RWPE1 (cell line): ENCODE measurements at places on chromosomes 11 and 22.

- DNase-seq = no peak
Observed at GRCh38 chr22:47591016-47591415, 828.6 kb downstream of the TBC1D22A start.

DNA sequence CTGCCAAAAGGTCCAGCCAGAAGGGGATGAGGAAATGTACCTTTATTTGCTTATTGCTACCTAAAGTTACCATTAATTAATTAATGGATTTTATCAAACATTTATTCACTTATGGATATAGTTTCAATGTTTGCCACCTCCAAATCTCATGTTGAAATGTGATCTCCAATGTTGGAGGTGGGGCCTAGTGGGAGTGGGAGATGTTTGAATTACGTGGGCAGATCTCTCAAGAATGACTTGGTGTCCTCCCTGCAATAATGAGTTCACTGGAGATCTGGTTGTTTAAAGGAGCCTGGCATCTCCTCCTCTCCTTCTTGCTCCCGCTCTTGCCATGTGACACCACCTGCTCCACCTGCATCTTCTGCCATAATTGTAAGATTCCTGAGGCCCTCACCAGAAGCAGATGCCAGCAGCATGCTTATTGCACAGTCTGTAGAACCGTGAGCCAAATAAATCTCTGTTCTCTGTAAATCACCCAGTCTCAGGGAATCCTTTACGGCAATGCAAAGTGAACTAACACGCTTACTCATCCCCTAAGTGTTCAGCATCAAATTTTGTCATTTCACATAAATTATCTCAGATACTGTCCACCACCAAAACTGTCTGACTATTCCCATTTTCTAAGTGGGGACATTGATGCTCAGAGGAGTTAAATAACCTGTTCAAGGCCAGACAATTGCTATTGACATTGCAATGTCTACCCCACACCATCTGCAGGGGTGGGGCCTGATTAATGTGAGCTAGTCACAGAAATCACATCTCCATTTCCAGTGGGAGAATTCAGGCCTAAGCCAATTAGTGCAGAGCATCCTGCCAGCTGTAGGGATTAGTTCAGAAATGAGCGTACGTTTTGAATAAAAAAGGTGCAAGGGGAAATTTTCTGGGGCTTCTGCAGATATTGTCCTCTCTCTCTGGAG is 51.6 kb upstream of the SYN3 start:
- no peak for DNase-seq

- DNase-seq = no peak
Observed at GRCh38 chr22:40237241-40237640, 59.5 kb downstream of the TNRC6B start.

DNA sequence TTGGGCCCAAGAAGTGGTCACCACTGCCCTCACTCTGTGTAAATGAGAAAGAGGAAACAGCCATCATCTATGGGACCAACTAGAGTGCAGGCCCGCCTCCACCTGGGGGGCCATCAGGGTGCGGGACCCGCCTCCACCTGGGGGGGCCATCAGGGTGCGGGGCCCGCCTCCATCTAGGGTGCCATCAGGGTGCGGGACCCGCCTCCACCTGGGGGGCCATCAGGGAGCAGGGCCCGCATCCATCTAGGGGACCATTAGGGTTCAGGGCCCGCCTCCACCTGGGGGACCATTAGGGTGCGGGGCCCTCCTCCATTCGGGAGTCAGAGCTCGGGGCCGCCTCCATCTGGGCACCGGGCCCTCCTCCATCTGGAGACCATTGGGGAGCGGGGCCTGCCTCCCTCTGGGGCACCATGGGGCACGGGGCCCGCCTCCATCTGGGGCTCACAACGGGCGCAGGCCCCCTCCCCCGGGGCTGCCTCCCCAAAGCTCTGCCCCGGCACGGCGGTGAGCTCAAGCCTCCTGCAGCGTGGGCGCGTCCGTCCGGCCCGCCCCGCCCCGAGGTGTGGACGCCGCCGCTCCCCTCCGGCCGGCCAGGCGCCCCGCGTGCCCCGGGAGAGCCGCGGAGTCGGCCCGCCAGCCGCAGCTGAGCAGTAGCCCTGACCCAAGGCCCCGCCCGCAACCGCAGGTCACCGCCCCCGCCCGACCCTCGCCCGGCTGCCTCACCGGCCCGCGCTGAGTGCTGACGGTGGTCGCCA is 512 bp downstream of the TOLLIP start:
- DNase-seq = peak; percentile 57

DNA sequence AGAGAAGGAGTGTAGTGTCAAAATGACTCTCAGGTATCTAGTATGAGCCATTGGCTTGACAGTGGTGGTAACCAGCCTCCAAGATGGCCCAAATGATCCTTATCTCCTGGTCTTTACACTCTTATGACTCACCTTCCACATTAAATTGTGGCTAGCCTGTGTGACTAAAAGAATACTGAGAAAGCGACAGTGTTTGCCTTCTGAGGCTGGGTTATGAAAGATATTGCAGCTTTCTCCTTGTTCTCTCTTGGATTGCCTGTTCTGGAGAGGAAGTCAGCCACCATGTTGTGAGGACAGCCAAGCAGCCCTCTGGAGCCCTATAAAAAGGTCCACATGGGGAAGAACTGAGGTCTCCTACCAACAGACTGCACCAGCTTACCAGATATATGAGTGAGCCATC is 15.8 kb downstream of the C11orf71 start:
- DNase-seq = no peak

GRCh38 chr11:93746101-93746500 is 4.6 kb downstream of the C11orf54 start:
- DNase-seq = no peak

- no peak for DNase-seq
Observed at GRCh38 chr22:35452351-35452781, 52.4 kb downstream of the MCM5 start.

DNA sequence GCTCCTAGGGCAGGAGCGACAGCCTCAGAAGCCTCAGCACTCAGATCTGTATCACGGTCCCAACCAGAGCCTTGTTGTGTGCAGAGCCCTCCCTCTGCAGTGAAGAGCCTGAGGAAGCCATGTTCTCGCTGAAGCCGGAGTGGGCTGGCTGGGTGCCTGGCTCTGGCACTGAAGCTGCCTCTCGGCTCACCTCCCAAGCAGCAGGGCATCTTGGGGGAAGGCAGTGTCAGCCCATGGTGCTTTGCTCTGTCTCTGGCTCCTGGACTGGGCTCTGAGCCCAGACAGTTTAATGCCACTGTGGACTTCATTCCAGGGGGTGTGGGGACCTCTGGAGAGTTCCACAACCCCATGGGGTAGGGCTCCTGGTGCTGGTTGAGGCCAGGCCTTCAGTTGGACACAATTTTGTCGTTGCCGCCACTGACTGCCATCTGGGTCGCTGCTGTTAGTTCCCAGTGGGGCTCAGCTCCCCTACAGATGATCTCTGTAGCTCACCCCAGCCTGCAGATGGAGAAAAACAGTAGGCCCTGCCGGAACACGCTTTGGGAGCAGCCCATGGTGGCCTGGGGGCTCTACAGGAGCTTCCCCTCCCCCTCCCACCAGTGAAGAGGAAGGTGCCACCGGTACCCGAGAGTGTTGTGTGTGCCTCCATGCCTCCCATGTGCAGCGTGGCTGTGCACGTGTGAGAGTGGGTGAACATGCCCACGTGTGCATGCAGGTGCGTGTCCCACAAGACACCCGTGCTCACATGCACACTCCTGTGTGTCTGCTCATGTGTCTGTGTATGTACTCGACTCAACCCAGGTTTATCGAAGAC is 86.5 kb upstream of the B3GAT1 start:
- DNase-seq = no peak

GRCh38 chr11:34449013-34449412 is 10.3 kb downstream of the CAT start:
- DNase-seq = no peak

GRCh38 chr11:59178402-59178801 is 6.5 kb downstream of the DTX4 start:
- DNase-seq = no peak

DNA sequence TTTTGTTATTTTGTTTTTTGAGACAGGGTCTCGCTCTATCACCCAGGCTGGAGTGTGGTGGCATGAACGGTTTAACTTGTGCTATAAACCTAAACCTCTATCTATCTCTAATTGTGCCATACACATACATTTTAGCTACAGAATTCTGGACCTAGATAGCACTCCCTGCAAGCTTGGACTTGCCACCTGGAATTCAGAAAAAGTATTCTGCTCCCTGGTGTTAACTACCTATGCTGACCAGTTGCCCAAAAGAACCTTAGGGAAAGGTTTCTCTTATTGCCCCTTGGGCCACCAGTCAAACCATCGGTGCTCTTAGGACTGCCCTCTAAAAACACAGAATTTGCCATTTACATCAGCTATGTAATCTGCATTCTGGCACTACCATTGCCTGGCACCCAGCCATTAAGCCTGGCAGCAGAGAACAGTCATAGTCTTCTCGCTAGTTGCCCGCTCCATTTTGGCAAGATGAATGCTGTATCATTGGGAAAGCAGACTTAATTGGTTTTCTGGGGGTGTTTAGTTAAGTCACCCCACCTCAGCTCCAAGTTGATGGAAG is 55.3 kb downstream of the ETS1 start:
- DNase-seq = no peak

- DNase-seq = peak; percentile 69
Observed at GRCh38 chr22:31977141-31977841, 33.0 kb downstream of the YWHAH start.

DNA sequence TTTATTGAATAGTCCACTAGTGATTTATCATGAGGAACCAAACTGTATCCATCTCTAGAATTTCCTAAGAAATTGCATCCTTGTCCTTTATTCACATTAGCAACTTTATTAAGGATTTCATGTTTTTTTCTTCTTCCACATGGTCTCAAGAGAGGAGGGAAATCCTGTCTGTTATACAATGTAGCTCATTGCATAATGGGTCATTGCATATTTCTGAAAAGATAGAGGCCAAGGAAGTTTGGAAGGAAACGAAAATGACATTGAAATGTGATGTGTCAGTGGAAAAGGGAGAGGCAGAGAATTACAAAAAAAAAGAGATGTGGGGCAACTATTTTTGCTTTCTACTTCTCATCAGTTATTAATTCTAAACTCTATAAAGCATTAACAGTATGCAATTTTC is 353.1 kb downstream of the METTL15 start:
- DNase-seq = no peak

DNA sequence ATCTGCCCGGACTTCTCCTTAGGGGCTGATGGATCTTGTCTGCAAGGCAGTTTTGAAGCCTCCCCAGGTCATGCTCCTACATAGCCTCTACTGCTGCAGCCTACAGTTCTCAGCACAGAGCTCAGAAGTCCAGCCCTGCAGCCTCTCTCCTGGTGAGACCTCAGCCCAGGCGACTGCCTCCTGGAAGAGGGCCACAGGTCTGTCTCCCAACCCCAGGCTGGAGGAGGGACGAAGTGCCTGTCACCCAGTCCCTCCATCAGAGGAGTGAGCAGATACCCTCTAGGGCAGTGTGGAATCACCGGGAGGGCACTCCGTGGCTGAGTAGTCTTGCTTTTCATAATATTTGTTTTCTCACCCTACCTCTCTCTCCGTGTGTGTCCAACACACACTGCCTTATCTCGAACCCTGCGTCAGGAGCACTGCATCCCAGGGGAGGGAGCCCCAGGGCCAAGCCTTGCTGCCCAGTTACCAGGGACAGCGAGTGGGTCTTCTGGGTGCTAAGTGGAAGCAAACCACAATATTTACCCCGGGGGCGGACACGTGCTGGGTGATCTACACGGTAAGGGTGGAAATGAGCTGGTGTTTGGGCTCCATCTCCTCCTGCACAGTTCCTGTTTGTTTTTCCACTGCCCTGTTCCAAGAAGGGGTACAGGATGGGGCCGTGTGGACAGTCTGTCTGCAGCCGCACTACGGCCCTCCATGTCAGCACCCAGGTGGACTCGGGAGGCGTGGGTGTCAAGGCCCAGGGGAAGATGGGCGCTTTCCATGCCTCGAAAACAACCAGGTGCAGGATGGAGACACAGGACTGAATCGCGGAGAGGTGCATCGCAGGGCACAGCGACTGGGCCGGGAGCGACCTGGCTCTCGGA is 133.7 kb upstream of the HSD17B12 start:
- DNase-seq = no peak

GRCh38 chr11:68013611-68014156 is 3.6 kb downstream of the ALDH3B1 start:
- no peak for DNase-seq

- DNase-seq = no peak
Observed at GRCh38 chr22:25961699-25962098, 207.6 kb upstream of the SEZ6L start.

DNA sequence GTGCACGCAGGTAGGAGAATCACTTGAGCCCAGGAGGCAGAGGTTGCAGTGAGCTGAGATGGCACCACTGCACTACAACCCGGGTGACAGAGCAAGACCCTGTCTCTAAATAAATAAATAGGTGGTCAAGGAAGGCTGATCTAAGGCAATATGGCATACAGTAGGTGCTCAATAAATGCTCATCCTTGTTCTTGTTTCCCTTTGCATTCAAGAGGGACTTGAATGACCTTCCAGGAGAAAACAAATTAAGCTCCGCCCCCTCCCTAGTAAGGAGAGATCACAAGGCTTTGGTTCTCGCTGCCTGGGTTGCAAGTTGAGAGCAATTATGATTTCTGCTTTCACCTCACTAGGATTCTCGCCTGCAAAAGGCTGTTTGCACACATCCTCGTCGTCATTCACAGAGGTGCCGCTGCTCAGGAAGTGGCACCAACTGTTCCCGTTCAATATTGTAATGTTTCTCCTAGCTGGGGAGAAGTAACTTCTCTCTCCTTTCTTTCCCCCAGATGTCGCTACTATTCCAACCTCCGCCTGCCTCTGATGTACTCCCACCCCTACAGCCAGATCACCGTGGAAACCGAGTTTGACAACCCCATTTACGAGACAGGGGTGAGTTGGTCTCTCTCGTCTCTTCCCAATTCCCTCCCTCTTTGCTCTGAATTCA is 51.8 kb upstream of the ASPHD2 start:
- no peak for DNase-seq

DNA sequence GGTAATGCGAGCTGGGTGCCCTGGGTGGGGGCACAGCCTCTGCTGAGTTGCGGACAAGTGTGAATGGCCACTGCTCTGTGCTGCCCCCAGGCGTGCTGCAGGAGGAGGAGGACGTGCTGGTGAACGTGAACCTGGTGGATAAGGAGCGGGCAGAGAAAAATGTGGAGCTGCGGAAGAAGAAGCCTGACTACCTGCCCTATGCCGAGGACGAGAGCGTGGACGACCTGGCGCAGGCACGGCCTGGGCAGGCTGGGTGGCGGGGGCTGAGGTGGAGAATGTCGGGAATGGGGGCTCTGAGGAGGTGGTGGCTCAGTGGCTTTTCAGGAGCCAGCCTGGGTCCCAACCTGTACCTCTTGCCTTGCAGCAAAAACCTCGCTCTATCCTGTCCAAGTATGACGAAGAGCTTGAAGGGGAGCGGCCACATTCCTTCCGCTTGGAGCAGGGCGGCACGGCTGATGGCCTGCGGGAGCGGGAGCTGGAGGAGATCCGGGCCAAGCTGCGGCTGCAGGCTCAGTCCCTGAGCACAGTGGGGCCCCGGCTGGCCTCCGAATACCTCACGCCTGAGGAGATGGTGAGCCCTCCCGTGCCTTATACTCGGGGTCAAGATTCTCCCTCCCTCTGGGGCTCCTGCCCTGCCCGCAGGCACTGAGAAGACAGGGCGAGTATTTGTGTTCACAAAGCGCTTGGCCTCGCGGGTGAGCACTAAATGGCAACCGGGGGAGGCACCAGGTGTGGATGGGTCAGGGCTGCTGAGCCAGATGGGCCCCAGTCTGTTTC is 4.6 kb downstream of the SART1 start:
- DNase-seq = no peak
